Fibroblast of skin of back (primary cell): ENCODE measurements at places on chromosomes 16 and 17.

GRCh38 chr17:57945996-57946797 lies 9.0 kb downstream of the CUEDC1 start:
- peak; percentile 41 for DNase-seq

DNA sequence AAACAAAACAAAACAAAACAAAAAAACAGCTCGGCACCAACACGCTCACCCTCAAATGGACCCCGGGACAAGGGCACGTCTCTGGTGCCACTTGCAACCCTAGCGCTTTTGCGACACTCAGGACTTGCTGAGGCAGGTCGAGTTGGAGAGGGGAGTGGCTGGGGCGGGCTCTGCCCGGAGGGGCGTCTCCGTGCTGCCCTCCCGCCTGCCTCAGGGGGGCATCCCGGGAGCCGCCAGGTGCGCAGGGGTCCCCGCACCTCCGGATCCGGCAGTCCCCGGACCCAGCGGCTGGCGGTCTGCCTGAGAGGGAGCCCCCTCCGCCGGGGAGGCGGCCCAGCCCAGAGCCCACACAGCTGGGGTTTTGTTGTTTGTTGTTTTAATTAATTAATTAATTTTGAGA lies at the start of gene SLC52A1:
Gene SLC52A1 (minus strand): TSS at position 112 of the 400 bp plus-strand sequence. CDS start 820 bp downstream, outside the sequence.
- DNase-seq, result no peak

DNA sequence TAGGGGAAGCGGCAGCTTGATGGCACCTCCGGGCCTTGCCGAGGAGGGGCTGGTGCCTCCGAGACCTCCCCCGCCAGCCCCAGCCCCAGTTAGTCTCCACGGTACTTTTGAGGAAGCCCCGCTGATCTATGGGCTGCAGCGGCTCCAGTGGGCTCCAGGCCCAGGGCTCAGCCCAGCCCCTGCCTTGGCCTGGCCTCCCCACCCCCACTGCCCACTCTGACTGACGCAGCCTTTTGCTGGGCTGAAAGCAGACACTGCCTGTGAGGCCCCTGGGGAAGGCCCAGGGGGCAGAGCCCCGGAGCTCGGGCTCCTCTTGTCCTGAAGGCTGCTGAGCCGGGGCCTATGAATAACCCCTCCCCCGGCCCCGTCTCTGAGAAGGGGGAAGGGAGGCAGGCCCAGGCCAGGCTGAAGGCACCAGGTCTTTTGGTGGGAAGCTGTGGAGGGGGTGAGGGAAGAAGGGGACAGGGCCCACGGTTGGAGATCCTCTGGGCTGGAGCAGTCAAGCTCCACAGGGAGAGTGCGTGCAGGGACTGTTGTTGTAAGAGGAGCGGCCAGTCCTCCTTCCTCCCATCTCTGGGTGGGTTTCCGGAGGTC lies 7.5 kb upstream of the SMTNL2 start:
- peak; percentile 15 for DNase-seq

DNA sequence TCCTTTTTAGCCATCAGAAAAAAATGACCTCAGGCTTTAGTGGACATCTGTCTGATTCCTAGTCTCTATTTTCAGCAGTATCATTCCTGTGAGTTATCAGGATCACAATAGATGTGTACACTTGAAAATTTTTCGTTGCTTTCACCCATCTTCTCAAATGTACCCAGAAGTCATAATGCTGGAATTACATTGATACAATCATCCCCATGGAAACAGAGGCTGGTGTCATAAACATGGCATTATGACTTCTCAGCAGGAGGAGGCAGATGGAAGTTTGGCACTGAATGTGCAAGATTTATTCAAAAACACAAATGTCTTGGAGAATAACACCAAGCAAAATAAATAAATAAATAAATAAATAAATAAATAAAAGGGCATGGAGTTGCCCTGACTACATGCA lies 292.5 kb downstream of the PHKB start:
- no peak for DNase-seq

DNA sequence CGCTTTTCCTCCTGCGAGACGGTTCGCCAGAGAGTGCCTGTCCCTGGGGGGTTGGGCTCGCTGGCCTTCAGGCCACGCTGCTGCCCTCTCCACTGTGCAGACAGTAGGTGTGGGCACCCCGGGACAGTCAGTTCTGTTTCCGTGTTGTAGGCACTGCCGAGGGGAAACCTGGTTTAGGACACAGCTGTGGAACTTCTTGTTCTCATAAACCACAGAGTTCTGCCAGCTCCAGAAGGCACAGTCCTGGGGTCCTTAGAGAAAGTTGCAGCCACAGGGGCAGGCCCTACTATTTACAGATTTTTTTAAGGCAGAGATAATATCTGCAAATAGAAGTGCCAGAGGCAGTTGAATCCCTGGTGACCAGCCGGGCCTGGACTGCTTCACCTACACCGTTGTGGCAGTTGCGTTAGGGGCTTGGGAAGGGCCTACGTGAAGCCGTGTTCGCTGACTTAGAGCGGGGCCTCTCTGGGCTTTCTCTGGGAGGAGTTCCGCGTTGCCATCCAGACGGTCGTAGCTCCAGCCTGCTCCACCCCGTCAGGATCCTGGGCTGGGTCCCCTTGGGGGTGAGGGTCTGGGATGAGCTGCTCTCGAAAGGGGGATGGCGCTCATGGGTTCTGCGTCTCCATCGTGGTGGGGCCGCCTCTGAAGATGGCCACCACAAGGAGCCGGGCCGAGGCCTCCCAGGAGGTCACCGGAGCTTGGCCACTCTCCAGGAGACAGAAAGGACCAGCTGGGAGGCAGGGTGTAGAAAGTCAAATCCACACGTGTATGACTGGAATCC lies 126.3 kb downstream of the BANP start:
- DNase-seq, result no peak

GRCh38 chr17:29914819-29915537 lies 15.1 kb downstream of the SSH2 start:
- DNase-seq, result no peak

DNA sequence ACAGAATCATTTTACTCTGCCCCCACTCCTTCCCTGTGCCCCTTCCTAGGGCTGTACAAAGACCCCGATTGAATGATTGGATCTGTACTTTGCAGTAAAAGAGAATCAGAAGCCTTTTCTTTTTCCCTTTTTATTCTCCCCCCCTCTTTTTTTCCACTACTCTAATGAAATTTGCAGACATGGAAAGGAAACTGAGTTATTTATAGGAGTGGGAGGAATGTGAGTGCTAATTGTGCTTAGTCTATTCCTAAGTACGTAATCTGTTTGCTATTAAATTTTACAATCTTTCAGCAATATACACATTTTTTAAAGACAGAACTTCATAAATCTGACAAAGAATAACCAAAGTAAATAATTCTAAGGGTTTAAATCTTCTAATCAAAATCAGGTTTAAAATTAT lies 314.3 kb downstream of the MAP2K6 start:
- DNase-seq, result no peak

DNA sequence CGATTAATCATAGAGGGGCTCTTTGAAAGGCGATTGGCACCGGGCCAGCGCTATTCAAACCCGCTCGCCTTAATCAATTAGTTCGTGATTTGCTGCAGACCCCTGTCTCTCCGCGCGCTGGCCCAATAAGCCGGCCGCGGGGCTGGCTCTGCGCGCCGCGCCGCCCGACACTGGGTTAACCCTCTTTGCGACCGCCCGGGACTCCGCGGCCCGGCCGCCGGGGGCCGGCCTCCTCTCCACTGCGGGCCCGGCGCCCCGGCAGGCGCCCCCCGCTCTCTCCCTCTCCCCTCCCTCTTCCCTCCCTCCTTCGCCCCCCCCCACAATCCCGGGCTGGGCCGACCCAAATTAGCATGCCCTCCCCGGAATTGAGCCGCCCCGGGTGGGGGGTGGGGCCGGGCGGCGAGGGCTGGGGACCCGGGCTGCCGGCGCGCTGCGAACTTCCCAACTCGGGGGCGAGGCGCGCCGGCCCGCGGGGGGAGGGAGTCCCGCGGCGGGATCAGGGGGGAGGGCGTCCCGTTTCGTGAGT lies 428 bp upstream of the SALL1 start:
- no peak for DNase-seq

DNA sequence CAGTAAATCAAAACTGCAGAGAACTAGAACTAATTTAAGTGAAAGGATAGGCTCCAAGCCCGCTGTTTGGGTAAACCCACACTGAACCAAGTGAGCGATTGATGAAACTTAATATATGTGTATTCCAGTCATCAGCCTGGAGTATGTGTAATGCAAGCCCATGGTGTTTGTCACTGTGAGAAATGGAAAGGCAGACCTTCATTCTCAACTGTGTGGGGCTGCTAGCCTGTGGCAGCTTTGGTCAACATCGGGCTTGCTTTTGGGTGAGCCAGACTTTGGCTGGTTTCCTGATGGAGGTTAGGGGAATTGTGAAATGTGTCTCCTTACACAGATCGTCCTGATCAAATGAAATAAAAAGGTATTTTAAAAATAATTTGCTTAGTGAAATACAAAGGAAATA lies 279.9 kb downstream of the IRX3 start:
- DNase-seq, result no peak

GRCh38 chr17:77225265-77225664 lies 84.5 kb downstream of the SEC14L1 start:
- DNase-seq, result no peak

DNA sequence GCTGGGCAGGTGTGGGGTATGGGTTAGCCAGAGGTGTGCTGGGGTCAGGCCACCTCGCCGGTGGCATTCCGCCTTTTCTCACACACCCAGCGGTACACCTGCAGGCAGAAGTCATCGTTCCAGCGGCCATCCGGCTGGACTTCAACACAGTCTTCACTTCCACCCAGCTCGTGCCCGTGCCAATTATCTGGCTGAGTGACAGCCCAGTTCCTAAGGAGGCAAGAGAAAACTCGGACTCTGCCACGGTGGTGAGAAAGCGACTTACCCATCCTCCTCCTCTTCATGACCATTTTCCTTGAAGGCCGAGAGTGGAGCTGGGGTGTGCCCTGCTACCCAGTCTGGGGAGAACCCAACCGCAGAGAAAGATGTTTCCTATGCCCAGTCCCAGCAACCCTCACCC lies 13.1 kb downstream of the ASGR2 start:
- DNase-seq, result no peak
